ENCODE measurements at places on chromosomes 12 and 14.

GRCh38 chr14:52790011-52790755, 1.2 kb downstream of the GNPNAT1 start:
- DNase-seq, result no peak

GRCh38 chr14:72094844-72095582, 162.8 kb downstream of the RGS6 start:
- no peak for DNase-seq

DNA sequence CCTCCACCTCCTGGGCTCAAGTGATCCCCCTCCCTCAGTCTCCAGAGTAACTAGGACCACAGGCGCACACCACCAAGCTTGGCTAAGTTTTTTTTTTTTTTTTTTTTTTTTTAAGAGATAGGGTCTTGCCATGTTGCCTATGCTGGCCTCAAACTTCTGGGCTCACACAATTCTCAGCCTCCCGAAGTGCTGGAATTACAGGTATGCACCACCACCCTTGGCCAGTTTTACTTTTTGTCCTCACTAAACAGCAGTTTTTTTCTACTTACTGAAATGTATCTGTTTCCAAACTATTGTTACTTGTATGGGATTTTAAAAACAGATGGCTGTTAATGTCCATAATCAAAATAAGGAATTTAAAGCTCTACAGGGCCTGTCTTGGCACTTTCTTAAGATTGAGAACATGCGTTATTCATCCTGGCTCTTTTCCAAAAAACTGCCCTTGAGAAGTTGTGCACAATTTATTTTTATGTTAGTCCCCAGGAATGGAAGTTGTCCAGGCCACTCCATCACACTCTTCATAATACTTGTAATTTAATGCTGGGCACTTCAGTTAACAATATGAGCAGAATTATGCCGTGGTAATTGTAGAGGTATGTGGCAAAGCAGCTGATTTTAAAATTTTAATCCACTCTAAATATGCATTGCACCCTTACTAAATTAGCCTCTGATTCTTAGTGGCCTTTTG, 51.9 kb upstream of the REP15 start:
- DNase-seq, result peak; percentile 52

GRCh38 chr14:55450124-55450523, 9.7 kb upstream of the TBPL2 start:
- DNase-seq, result no peak

DNA sequence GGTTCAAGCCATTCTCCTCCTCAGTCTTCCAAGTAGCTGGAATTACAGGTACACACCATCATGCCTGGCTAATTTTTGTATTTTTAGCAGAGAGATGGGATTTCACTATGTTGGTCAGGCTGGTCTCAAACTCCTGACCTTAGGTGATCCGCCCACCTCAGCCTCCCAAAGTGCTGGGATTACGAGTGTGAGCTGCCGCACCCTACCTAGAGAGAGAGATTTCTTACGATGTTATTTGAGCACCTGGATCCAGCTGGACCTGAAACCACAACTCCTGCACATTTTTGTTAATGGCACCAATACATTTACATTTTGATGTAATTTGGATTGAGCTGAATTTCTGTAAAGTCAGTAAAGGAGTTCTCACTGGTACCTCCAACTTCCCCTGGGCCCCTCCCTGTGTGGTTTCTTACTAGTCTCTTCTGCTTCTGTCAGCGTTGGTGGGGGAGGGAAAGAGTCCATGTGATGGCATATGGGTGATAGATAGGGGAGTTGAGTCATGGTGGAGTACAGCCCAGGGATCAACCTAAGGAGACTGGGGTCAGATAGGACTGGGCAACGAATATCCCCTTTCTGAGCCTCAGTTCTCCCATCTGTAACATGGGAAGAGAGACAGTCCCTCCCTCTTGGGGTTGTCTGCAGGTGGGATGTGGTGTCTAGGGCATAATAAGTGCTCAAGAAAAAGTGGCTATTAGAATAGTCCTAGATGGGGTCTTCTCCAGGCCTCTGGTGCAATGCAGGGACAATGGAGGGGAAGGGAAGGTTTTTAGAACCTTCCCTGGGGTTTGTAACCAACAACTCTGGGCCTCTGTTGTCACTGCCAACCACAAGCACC, 83.3 kb upstream of the MED13L start:
- no peak for DNase-seq

- DNase-seq, result no peak
Observed at GRCh38 chr14:20820063-20820904, 17.6 kb upstream of the RNASE1 start.

GRCh38 chr12:80937391-80938238, at the start of gene LIN7A:
LIN7A (minus strand) TSS chr12:80937934; CDS start chr12:80937722, 212 bp downstream.
- DNase-seq, result peak; percentile 18

DNA sequence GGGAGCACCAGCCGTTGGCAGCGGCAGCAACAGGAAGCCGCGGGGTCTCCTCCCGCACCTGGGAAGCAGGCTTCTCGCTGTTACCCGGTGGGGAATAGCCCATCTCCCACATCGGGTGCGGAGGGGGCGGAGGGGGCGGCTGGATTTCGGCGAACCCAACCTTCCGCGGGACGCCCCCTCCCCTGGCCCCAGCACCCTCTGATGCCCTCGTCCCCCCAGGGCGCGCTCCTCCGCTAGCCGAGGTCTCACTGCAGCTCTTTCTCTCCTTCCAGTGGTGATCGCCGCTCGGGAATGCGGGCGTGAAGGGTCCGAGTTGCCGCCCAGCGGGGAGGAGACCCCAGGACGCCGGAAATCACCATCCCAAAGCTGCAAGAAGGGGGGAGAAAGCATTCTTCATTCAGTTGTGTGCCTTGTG, 303 bp downstream of the SAMD4A start:
- DNase-seq, result no peak

- no peak for DNase-seq
Observed at GRCh38 chr14:68762953-68763764, 29.7 kb downstream of the ZFP36L1 start.

- no peak for DNase-seq
Observed at GRCh38 chr12:72271451-72272090, 599 bp upstream of the TRHDE start.

DNA sequence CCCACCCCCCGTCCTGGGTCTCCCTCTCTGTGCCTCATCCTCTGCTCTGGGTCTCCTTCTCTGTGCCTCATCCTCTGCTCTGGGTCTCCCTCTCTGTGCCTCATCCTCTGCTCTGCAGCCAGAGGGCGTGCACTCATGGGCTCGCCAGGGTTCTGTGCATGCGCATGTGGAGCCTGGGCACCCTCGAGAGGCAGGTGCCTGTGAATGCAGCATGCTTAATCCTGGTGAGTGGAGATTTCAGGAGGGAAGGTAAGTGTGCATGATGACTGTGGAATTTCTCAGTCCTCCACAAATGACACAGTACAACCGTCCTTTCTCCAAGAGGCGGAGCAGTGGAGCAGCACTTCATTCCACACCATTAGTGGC, 65.2 kb downstream of the EP400 start:
- DNase-seq, result no peak

GRCh38 chr12:125254856-125255255, 189.6 kb downstream of the AACS start:
- no peak for DNase-seq

- no peak for DNase-seq
Observed at GRCh38 chr12:15181017-15181683, 40.1 kb downstream of the RERG start.

- DNase-seq, result no peak
Observed at GRCh38 chr12:132324841-132325732, 4.3 kb downstream of the GALNT9 start.

DNA sequence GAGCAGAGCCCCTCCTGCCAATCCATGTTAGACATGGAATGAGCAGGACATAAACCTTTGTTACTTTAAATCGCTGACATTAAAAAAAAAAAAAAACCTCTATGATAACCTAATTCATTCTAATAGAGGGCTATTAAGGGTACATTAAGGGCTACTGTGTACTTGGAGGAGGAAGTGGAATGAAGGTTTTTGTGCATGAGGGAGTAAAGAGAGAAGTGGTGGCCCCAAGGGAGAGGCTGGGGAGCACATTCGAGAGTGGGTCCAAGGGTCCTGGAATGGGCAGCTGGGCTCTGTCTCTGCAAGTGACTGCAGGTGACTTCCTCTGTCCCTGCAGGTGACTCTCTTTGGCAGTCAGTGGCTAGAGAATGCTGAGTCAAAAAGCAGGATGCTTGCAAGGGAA, 32.1 kb upstream of the PTGDR start:
- DNase-seq, result no peak

GRCh38 chr14:39025250-39025809, 77.7 kb downstream of the SEC23A start:
- DNase-seq, result no peak

GRCh38 chr12:40469736-40470135, 222.5 kb upstream of the CNTN1 start:
- no peak for DNase-seq

DNA sequence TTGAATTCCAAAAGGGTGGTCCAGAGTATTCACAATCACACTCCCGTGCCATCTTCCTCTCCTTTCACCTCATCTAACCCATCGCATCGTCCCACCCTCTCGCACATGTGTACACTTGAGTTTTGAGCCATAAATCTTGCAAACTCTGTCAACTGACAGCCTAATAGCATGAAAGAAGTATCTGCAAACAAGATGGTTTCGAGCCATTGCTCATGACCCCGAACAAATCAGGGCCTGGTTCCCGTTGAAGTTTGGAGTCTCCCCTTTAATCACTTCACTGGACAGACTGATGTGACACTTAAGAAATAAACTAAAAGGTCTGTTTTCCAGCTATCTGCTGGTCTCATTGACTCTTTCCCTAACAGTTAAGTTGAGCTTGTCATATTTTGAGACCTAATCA, 223.6 kb upstream of the SOX5 start:
- no peak for DNase-seq

DNA sequence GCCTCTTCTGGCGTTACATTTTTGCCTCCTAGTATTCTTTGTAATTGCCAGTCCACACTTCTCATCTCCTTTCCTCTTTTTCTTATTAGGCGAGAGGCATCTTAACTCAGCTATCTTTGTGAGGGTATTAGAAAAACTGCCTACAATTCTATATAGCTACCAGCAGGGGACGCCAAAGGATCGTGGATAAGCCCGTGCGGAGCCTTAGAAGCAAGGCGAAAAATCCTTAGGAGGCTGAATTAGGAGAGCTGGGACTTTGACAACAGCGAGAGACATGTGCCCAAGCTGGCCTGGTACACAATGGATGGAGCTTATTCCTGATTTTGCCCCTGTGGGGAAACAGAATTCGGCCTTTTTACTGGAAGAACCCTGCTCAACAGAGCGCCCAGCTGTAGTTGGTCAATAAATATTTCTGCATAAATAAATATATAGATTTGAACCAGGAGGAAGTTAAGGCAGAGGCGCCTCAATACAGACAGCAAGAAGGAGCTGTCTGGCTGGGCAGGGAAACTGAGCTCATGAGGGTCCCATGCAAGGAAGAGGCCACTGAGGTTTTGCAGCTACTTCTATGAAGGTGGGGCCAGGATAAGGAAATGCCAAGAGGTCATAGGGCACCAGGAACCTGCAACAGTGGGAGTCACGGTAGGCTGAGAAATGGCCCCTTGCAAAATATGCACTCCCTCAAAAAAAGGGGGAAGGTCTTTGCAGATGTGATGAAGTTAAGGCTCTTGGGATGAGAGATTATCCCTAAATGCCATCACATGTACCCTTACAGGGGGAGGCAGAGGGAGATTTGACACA, 14.6 kb upstream of the RBM19 start:
- peak; percentile 51 for DNase-seq

- peak; percentile 41 for DNase-seq
Observed at GRCh38 chr14:74475678-74476077, 17.4 kb downstream of the NPC2 start.

GRCh38 chr14:100547633-100548294, 39.5 kb downstream of the BEGAIN start:
- peak; percentile 66 for DNase-seq

GRCh38 chr12:32605326-32606095, 73.6 kb upstream of the DNM1L start:
- no peak for DNase-seq

DNA sequence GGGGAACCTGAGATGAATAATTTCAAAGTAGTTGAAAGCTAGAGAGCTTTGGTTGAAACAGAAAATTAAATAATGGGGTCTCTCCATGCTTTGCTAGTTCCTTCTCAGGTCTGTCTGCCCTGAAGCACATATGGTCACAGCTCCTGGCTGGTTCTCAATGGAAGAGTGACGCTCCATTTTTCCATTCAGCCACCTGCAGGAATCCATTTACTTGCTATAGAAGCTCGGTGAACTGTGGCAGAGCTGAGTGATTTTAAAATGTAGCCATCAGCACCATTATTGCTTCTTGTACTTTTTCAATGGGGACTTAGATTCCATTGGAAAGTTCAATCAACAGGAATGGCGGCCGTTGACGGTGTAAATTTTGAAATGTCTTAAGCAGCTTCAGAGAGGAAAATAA, 525.2 kb downstream of the GLT1D1 start:
- DNase-seq, result no peak

DNA sequence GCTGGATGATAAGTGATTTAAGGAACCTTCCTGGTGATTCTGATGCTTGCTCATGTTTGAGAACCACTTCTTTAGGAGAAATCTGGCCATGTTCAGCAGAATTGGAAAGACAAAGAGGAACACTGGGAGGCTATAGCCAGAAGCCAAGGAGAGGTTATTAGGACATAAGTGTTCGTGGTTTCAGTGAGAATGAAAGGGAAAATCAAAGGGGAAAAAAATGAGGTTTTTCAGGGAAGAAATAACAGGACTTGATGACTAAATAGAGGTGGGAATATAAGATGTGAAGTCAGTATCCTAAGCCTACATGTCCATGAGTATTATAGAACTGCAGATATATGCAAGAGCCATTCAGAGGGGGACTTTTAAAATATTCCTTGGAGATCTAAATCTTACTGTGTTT, 95.6 kb downstream of the DAAM1 start:
- DNase-seq, result no peak

DNA sequence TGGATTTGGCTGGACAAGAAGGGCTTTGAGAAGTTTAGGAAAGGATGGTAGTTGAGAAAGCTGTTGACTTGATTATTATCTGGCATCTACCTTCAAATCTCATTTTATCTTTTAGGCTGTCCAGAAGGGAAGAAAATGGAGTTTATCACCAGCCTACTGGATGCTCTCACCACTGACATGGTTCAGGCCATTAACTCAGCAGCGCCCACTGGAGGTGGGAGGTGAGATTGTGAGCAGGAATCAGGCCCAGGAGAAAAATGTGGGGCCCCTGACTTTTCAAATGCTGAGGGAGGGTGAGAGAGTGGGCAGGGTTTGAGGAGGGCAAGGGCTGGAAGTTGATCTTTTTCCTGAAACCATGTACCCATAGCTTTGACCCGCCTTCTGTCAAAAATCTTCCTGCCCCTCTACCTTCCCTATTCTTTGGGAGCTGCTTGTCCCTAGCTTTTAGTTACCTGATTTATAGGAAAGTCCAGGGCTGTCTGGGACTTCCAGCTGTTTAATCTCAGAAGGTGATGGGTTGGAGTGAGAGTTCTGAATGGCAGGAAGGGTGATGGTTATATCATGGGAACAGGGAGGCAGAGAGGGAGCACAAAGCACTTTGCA, 134.2 kb downstream of the SMOC1 start:
- DNase-seq, result no peak
